Activated T-helper 1 cell treated with anti-CD3 and anti-CD28 coated beads, Interleukin-12 subunit alpha, Interleukin-12 subunit beta, Interleukin-2, Interleukin-4 antibody, amounts not matched to agents 30 ng/mL and 10 ng/mL and 1 ng/mL, durations not matched to agents 14 hours and 24 hours and 36 hours (primary cell): ENCODE measurements at places on chromosomes 7 and 10. TPM values are rescaled to one million over a fixed set of nuclear protein-coding genes. Genes with fewer than 3 reads are reported as not detected.

DNA sequence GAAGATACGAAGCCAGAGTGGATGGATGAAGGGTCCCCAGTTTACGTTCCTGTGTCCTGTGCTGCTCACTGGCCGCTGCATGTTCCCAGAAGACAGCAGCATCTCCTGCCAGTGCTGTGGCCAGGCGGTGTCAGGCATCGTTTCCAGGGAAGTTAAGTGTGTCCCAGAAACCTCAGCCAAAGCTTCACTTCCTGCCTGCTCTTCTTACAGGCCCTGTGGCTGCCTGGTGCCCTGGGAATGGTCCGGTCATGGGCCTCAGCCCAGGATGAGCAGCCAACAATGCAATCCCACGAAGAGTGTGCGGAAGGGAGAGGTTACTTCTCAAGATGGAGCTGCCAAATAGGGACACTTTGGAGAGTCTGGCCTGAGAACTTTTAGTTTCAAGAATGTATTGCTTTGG lies 99.7 kb upstream of the TARP start:
- H3K4me3 ChIP-seq, result no peak overlapping the region
- no peaks in the 10 kb centered on the region for H3K27me3 ChIP-seq
- H3K27ac ChIP-seq, result no peak overlapping the region
- no peak for DNase-seq

- peak; percentile 34 for DNase-seq
- no peak overlapping the region for H3K4me3 ChIP-seq
- H3K27ac ChIP-seq, result no peak overlapping the region
- H3K4me1 ChIP-seq, result no peaks in the 10 kb centered on the region
- H3K36me3 ChIP-seq, result peaks cover under 1% of the 10 kb centered on the region
Measured at GRCh38 chr10:29496341-29497162, 138.2 kb downstream of the SVIL start.

GRCh38 chr10:22821501-22821900 lies 106.4 kb upstream of the ARMC3 start:
- no peak overlapping the region for H3K4me3 ChIP-seq
- no peak for DNase-seq
- no peak overlapping the region for H3K27ac ChIP-seq
- peaks cover 6% of the 10 kb centered on the region for H3K27me3 ChIP-seq

DNA sequence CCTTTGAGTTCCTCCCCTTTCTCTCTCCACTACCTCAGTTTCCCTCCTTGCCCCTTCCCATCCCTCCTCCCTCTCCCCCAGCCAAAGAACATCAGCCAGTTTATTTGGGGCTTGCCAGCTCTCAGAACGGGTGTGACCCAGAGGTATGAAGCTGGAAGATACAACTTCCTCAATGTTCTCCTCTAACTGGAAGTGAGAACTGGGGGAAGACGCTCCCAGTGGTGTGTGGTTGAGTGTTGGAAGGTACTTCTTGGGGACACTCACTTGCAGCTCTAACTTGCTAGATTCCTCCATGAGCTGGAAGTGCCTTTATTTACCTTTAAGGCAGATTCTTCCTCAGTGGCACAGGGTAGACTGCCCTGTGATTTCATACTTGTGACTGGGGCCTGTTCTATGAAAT lies 110.5 kb upstream of the HABP2 start:
- H3K27me3 ChIP-seq, result no peaks in the 10 kb centered on the region
- no peaks in the 10 kb centered on the region for H3K36me3 ChIP-seq
- H3K4me1 ChIP-seq, result no peaks in the 10 kb centered on the region
- no peak overlapping the region for H3K27ac ChIP-seq

DNA sequence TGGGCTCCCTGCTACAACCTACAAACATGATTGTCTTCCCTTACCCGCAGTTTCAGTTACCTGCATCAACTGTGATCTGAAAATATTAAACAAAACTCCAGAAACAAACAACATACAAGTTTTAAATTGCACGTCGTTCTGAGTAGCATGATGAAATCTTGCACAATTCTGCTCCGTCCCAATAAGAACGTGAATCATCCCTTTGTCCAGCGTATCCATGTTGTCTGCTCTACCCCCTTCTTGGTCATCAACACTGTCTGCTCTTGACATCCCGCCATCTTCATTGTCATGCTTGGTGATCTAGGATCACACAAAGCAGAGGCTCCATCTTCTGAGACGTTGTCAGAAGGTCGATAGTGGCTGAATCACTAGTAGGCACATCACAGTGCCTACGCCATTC lies 53.9 kb downstream of the ACADSB start:
- H3K27ac ChIP-seq, result no peak overlapping the region
- no peaks in the 10 kb centered on the region for H3K4me1 ChIP-seq
- no peak overlapping the region for H3K4me3 ChIP-seq
- no peak for DNase-seq

GRCh38 chr10:94069884-94070283 lies 76.2 kb downstream of the PLCE1 start:
- H3K27ac ChIP-seq, result no peak overlapping the region
- no peaks in the 10 kb centered on the region for H3K27me3 ChIP-seq
- H3K4me3 ChIP-seq, result no peak overlapping the region
- no peak for DNase-seq
- no peaks in the 10 kb centered on the region for H3K36me3 ChIP-seq
- H3K4me1 ChIP-seq, result no peaks in the 10 kb centered on the region

Gene NPSR1
- total RNA-seq, result not detected in 2 replicates

Gene NODAL
- total RNA-seq, result not detected in 2 replicates
